ENCODE measurements at places on chromosomes 3 and 15.

DNA sequence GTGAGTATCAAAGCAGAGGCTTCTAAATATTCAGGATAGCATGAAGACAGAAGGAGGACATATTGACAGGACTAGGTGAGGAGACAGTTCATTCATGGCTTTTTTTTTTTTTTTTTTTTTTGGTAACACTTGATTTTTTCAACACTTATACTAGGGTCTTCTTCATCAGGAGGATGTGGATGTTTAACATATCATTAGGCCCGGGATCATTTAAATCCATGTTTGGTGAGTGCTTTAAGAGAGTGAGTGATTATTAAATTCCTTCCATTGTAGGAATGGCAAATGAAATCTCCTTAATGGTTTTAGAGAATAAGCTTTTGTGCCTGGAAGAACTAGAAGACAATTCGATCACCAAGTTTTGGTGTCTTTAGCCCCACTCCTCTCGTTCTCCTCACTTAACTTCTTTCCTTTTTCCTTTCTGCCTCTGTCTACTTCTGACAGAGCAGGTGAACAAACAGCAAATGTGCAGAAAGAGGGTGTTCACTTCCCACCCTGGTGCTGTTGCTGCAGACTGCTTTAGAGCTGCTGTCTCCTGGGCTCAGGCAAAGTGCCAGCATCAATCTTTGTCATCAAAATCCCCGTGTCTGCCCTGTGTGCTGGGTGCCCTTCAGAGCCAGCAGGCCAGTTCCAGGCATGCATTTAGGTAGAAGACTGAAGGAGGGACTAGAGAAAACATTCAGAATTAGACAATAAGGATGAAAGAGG is 35.6 kb upstream of the RAB11A start:
- DNase-seq: no peak

DNA sequence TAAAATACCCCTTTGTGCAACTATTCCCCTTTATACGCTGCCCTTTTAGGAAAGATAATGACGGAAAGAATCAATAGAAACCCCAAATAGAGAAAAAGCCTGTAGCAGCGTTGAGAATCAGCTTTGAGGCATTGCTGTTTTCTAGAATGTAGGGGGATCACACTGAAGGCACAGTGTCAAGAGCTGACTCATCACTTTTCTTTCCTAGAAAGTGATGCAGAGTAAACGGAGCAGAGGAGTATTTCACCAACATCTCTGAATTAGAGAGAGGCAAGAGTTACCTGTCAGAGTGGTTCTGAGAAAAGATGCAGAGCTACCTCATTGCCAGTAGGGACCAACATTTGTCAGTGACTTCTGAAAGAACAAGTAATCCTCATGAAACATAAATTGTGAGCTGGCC is 269.8 kb upstream of the TMC3 start:
- DNase-seq: no peak

- DNase-seq: no peak
These were observed 189.9 kb downstream of the WNT5A start for GRCh38 chr3:55297245-55297644.

DNA sequence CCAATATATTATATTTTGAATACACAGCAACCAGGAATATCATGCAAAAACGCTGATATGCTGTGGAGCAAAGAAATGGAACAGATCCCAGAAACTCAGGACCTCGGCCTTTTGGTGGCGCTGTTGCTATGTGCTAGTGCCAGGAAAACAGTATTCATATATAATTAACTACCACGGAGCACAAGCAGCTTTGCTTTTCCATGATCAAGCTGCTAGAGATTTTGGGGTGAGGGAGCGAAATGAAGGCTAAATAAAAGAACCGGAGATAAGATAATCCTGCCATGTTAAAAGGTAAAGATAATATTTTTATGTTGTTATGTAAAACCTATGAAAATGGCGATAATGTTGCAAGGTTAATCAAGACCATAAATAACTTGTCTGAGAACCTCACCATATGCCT is 157.7 kb upstream of the FAM3D start:
- peak; percentile 61 for DNase-seq

DNA sequence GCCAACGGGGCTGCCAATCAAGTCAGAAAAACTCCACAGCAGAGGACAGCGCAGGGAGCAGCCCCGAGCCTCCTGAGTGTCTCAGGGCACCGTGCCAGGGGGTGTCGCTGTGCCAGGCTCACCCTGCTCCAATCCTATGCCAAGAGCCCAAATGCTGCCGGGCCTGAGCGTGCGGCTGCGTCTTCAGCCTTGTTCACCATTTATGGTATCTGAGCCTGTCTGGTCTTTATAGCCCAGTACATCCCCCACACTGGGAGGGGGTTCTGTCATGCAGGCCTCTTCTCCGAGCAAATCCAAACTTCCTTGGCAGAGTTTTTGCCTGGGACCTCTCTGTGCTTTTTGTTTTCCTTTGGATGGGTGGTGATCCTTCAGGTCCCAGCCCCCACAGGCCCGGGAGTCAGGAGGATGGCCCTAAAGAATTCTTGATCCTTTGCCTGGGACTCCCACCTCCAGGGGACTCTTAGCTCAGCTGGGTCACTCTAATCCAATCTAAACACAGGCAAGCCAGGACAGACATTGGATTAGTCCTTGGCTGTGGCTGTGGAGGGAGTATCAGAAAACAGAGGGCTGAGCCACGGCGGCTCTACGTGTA is 135.1 kb upstream of the HACD2 start:
- DNase-seq: no peak

DNA sequence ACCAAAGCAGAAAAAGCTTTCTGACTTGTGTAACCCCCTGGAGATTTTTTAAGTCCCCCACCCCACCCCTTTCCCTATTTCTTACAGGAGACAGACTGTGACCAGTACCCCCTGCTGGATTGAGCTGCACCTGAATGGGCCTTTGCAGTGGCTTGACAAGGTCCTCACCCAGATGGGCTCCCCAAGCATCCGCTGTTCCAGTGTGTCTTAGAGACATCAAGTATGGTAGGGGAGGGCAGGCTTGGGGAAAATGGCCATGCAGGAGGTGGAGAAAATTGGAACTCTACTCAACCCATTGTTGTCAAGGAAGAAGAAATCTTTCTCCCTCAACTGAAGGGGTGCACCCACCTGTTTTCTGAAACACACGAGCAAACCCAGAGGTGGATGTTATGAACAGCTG is 64.1 kb downstream of the AAGAB start:
- DNase-seq: no peak

DNA sequence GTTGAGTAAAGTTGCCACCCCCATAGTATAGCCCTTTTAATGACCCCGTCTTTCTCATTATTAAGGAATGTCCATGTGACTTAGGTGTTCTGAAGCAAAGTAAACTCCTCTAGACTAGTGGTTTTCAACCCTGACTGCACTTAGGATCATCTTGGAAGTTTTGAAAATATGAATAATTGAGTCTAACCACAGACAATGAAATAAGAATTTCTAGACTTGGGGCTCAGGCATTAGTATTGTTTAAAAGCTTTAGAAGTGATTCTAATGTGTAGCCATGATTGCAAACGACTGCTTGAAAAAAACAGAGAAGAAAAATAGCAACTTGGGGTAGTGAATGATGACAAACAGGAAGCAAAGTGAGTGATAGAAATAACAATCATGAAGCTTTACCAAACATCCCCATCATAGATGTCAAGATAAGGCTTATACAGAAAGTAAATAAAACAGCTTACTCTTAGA is 35.0 kb downstream of the ALCAM start:
- no peak for DNase-seq

- no peak for DNase-seq
These were observed 8.0 kb upstream of the PXK start for GRCh38 chr3:58324391-58325390.

- DNase-seq: no peak
These were observed 60.3 kb upstream of the TP63 start for GRCh38 chr3:189570916-189571315.
